ENCODE measurements at places on chromosomes 1 and 21.

DNA sequence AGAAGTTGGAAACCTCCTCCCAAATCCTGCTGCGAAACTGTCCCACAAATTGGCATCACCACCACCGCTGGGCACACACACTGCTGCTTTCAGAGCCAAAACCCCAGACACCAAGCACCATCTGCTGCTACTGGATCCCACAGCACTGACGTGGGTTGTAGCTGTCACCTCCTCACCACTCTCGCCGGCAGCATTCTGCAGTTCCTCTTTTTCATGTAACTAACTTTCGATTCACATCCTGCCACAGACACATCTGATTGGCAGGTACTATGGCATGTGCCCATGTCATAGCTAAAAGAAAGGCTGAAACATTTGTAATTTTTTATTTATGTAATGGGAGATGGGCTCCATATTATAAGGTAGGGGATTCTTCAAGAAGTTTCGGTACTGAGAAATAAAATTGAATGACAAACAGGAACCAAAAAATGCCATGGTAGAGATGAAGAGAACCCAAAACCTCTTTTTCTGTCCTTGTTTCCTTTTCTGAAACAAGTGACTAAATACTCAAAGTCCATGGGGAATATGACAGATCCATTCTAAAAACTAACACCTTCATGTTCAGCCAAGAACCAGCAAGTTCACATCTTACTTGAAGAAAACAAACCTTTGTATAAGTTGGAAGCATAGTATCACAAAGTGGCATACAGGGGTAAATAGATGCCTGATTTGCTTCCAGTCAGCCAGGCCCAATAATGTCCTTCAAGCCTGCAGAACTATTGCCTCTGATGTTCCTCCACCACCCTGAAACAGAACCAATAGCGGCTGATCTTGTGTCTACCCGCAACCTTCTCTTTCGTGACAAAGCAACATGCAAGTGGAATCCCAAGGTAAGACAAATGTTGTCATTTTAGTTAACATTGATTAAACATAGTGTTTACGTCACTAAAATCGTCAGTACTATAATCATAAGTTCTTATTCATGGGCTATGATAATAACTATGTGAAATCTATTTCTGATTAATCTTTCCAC lies 26.6 kb upstream of the RGS13 start:
- peak; percentile 62 for DNase-seq
- H3K27me3 ChIP-seq = no peaks in the 10 kb centered on the region
- H3K4me1 ChIP-seq = peaks cover 9% of the 10 kb centered on the region
- no peak overlapping the region for H3K4me3 ChIP-seq

DNA sequence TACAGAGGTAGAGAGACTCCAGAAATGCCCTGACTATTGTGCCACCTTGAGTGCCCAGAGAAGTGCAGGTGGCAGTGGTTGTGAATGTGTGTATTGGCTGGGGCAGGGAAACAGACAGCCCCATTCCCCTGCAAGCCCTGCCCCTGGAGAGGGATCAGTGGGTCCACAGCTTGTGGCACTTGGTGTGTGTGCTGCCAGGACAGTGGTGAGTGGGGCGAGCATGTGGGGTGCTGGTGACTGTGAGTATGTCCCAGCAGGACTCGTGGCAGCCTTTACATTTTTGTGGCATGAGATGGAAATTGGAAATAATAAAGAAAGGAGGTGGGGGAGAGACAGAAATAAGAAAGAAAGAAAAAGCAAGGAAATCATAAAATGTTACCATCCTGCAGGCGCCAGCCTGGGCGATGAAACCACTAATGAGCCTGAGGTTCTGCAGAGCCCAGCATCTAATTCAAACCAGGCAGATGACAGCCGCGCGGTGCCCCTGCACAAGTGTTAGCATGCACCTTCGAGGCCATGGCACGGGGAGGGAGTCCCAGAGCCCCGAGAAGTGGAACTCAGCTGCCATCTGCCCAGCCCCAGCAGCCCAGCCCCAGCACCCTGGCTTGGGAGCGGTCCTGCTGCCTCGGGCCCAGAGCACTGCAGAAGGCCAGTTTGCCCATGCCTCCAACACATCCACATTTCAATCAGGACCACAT lies 49.1 kb upstream of the ZBTB40 start:
- H3K4me3 ChIP-seq = no peak overlapping the region
- H3K27ac ChIP-seq = no peak overlapping the region
- no peaks in the 10 kb centered on the region for H3K36me3 ChIP-seq
- DNase-seq = no peak
- H3K27me3 ChIP-seq = peaks cover 5% of the 10 kb centered on the region
- peaks cover 14% of the 10 kb centered on the region for H3K4me1 ChIP-seq

DNA sequence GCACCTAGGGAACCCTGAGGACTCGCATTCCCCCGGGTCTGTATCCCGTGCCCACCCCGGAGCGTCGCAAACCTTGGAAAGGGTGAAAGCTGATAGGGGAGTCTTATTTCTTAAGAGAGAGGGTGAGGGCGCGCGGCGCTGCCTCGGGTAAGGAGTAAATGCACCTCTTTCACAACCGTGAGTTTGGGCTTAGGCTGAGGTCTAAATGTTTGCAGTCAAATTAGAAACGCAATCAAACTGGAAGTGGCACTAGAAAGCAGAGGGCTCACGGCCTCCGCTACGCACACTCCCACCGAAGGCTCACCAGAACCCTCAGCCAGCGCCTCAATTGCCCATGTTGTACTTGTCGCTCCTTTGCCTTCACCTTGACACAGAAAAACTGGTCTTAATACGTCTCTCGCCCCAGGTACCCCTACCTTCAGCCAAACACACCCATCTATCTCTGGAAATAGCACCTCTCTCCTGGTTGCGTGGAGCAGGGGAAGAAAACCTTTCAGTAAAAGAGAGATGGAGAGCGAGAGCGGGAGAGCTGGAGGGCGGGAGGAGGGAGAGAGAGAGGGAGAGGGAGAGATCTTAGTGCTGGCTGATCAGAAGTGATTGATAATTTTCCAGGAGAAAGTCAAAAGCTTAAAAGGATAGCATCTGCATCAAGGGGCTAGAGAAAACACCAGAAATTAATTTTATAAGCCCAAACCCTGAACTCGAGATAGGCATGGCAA lies 1.7 kb upstream of the HLX start:
- no peak for DNase-seq
- peak overlapping the region; percentile 7 for H3K4me3 ChIP-seq
- H3K27ac ChIP-seq = no peak overlapping the region
- H3K4me1 ChIP-seq = peaks cover 4% of the 10 kb centered on the region

- no peaks in the 10 kb centered on the region for H3K36me3 ChIP-seq
- H3K27ac ChIP-seq = no peak overlapping the region
- H3K27me3 ChIP-seq = peaks cover 8% of the 10 kb centered on the region
- no peaks in the 10 kb centered on the region for H3K4me1 ChIP-seq
- H3K4me3 ChIP-seq = no peak overlapping the region
Observed at GRCh38 chr1:66119148-66119547, 326.5 kb downstream of the PDE4B start.

DNA sequence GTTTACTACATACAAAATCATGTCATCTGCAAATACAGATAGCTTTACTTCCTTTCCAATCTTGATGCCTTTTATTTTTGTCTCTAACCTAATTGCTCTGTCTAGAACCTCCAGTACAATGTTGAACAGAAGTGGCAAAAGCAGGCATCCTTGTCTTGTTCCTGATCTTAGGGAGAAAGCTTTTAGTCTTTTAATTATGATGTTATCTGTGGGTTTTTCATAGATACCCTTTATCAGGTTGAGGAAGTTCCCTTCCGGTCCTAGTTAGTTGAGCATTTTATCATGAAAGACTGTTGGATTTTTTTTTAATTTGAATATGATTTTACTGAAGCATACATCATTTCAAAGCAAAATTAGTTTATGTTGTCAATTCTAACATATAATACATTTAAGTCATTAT lies 45.7 kb upstream of the DISC1 start:
- no peak for DNase-seq
- no peak overlapping the region for H3K27ac ChIP-seq
- H3K4me1 ChIP-seq = no peaks in the 10 kb centered on the region

DNA sequence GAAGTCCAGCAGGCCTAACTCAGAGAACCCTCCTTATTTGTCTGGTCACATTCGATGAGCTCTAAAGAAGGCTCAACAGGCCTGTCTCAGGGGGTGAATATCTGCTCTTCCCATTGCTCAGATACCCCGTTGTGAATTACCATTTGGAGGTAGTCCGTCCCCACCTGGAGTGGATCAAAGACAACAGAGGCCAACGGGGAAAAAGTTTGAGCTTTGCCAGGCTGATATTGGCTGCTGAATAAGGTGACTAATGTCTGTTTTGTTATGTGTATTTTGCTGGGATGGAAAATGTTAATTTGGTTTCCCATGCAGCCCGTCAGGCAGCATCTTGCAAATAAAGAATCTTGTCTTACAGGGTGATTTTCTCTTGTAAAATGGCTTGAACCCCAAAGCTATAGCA lies 69.2 kb upstream of the EPS8L3 start:
- DNase-seq = no peak
- H3K27me3 ChIP-seq = no peaks in the 10 kb centered on the region
- no peaks in the 10 kb centered on the region for H3K36me3 ChIP-seq
- H3K27ac ChIP-seq = no peak overlapping the region
- no peaks in the 10 kb centered on the region for H3K4me1 ChIP-seq

DNA sequence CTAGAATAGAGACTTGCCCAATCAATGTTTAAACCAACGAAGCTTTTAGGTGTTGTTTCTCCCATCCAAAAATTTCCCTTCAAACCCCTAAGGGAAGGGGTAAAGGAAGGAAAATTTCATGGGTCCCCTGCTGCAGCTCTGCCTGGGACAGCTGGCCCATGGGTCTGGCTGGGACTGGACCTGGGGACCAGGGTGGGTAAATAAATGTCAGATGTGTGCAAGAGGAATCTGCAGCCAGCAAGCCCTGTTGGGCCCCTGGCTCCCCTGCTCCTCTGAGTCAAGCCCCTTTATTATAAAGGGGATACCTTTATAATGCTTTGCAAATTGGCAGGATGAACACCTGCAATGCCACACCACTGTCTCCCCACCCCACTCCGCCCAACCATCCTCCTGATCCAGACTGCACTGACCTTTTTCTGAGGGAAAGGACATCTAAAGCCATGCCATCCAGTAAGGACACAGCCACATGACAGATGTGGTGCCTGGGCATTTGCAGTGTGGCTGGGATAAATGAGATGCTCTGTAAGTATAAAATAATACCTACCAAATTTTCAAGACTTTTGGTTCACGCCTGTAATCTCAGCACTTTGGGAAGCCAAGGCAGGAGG lies 1.9 kb upstream of the TMEM125 start:
- peaks cover 10% of the 10 kb centered on the region for H3K4me1 ChIP-seq
- no peaks in the 10 kb centered on the region for H3K36me3 ChIP-seq
- no peak overlapping the region for H3K4me3 ChIP-seq
- H3K27me3 ChIP-seq = no peaks in the 10 kb centered on the region
- no peak overlapping the region for H3K27ac ChIP-seq

GRCh38 chr1:67953301-67953700 lies 97.1 kb downstream of the DIRAS3 start:
- peaks cover 3% of the 10 kb centered on the region for H3K27me3 ChIP-seq
- H3K4me1 ChIP-seq = no peaks in the 10 kb centered on the region
- no peak overlapping the region for H3K4me3 ChIP-seq
- no peak overlapping the region for H3K27ac ChIP-seq

GRCh38 chr1:85295006-85295431 lies 18.6 kb upstream of the BCL10 start:
- H3K4me1 ChIP-seq = no peaks in the 10 kb centered on the region
- no peak overlapping the region for H3K27ac ChIP-seq
- H3K27me3 ChIP-seq = no peaks in the 10 kb centered on the region
- H3K36me3 ChIP-seq = no peaks in the 10 kb centered on the region
- DNase-seq = no peak
